Sciatic nerve (tissue), 2 donors: ENCODE measurements at places on chromosomes 11 and 22. TPM values are rescaled to one million over a fixed set of nuclear protein-coding genes. Genes with fewer than 3 reads are reported as not detected.

The MAJIN gene
- not detected for total RNA-seq

The SYT7 gene
- total RNA-seq = 3.7 TPM

The CCDC34 gene
- 7.8 TPM for total RNA-seq

The SYT13 gene
- not detected for total RNA-seq

The DRD2 gene
- total RNA-seq = 0.71 TPM

The PANX3 gene
- total RNA-seq = not detected

The IGSF9B gene
- total RNA-seq = 13.5 TPM

The MS4A12 gene
- not detected for total RNA-seq

The TMEM191B gene
- 0.80 TPM for total RNA-seq

The SOX10 gene
- 179 TPM for total RNA-seq

The SELENOH gene
- total RNA-seq = 77.5 TPM

The MRGPRD gene
- total RNA-seq = not detected

The BBS1 gene
- 47.6 TPM for total RNA-seq
